ENCODE measurements at places on chromosomes 7 and 10.

- H3K27ac ChIP-seq: no peak overlapping the region
- peaks cover 10% of the 10 kb centered on the region for H3K4me1 ChIP-seq
- H3K27me3 ChIP-seq: peaks cover 7% of the 10 kb centered on the region
- DNase-seq: no peak
- H3K36me3 ChIP-seq: no peaks in the 10 kb centered on the region
- H3K4me3 ChIP-seq: no peak overlapping the region
These were observed 16.2 kb upstream of the CRHR2 start for GRCh38 chr7:30698481-30698880.

- H3K4me1 ChIP-seq: no peaks in the 10 kb centered on the region
- H3K36me3 ChIP-seq: peaks cover 22% of the 10 kb centered on the region
- no peak overlapping the region for H3K4me3 ChIP-seq
- no peaks in the 10 kb centered on the region for H3K27me3 ChIP-seq
These were observed 17.2 kb downstream of the PPP3CB start for GRCh38 chr10:73478636-73479035.

DNA sequence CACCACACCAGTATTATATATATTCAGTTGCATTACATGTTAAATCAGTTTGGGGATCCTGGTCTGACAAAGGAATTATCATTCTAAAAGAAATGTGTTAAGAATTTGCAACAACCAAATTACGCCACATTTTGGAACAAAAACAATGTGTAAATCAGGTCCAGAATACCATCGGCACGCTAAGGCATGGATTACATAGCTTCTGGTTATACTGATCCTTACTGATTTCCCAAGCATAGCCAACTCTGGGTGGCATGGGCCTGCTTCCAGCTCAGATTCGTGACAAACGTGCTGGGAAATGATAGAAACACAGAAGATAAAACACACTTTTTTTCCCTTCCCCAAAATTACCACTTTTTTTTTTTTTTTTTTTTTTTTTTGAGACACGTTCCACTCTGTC is 660.0 kb downstream of the SORCS1 start:
- no peaks in the 10 kb centered on the region for H3K36me3 ChIP-seq
- no peaks in the 10 kb centered on the region for H3K4me1 ChIP-seq
- no peaks in the 10 kb centered on the region for H3K27me3 ChIP-seq
- DNase-seq: no peak

DNA sequence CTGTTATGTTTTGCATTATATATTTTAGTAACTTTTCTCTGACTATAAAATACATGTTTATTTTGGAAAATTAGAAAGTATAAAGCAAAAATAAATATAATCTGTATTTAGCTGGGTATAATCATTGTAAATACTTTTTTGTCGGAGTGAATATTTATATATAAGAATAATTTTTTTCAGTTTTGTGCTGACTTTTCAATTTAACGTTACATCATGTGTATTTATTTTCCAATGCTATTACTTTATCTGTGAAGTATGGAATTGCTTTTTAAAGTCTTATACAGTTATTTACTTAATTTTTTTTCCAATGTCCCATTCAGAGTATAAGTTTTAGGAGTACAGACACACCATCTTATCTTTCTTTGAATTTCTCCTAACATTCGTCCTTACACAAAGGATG is 15.2 kb downstream of the AP3M1 start:
- no peaks in the 10 kb centered on the region for H3K4me1 ChIP-seq
- no peak for DNase-seq
- no peaks in the 10 kb centered on the region for H3K27me3 ChIP-seq
- H3K27ac ChIP-seq: no peak overlapping the region
- H3K36me3 ChIP-seq: peaks cover 39% of the 10 kb centered on the region

GRCh38 chr7:76231071-76231470 is 29.4 kb downstream of the SRRM3 start:
- H3K27me3 ChIP-seq: peaks cover 56% of the 10 kb centered on the region
- no peaks in the 10 kb centered on the region for H3K36me3 ChIP-seq
- DNase-seq: no peak

DNA sequence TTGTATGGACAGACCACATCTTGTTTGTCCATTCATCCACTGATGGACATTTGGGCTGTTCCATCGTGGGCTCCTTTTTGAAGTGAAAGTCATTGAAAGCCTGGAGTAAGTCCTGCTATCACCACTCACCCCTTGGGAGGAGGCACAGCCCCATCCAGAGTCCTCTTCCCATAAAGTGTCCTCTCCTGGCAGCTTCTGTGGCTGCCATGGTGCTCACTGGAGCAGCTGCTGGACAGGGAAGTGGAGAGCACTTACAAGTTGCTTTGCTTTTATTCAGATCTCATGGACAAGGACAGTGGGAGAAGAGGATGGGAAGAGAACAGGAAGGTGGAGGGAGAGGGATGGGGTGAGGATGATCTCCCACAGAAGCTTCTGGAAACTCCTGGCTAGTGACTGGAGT is 18.5 kb upstream of the EIF5AL1 start:
- no peak for DNase-seq
- H3K4me3 ChIP-seq: no peak overlapping the region
- peaks cover 31% of the 10 kb centered on the region for H3K27me3 ChIP-seq

DNA sequence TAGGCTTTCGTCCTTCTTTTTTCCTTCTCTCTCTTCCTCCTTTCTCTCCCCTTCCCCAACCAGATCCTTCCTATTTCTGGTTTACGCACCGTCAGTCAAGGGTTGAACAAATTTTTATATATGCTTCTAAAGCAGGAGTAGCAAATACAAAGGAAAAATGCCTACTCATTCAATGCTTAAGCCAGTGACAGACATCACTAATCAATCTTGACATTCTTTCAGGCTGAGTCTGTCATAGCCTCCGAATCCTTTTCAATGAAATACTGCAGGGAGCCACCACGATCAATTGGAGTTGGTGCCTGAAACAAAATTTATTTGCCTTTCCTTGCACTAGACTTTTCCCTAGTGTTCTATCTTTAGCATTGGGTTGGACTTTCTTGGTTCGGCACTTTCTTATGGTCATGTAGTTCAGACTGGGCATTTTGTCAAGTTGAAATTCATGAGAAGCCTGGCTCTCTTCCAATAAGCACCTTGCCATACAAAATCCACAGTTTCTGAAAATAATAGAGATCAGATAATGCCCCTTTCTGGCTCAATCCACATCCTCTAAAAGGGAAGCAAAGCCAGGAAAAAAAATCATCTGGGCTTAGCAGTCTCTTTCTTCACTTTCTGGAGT is 239.5 kb upstream of the PLXNA4 start:
- peaks cover 13% of the 10 kb centered on the region for H3K36me3 ChIP-seq
- H3K27ac ChIP-seq: no peak overlapping the region
- no peak for DNase-seq
- H3K27me3 ChIP-seq: no peaks in the 10 kb centered on the region

- peaks cover 25% of the 10 kb centered on the region for H3K27me3 ChIP-seq
- H3K4me3 ChIP-seq: no peak overlapping the region
- peaks cover 2% of the 10 kb centered on the region for H3K4me1 ChIP-seq
- DNase-seq: no peak
These were observed 1.5 kb upstream of the LHPP start for GRCh38 chr10:124460144-124460543.

Measured in mesothelial cell of epicardium (in vitro differentiated cells).